ENCODE measurements at places on chromosomes 6 and 20.

DNA sequence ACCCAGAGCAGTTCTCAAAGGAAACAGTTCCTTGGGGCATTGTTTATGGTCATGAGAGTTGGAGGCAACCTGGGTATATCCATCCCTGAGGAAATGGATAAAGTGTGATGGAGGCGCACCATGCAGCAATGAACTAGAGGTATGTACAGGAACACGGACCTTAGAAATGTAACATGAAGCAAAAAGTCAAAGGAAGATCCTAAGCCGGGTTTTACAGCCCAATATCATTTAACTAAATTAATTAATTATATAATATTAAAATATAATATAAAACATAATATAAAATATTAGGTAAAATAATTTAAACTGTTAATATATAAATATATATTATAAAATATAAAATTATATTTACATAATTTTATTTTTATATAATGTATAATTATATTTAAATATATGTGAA is 44.1 kb upstream of the RNF8 start:
- DNase-seq: no peak

GRCh38 chr6:170443151-170443662 is 109.9 kb downstream of the PSMB1 start:
- no peak for DNase-seq

GRCh38 chr6:14276667-14277404 is 159.3 kb downstream of the CD83 start:
- no peak for DNase-seq

DNA sequence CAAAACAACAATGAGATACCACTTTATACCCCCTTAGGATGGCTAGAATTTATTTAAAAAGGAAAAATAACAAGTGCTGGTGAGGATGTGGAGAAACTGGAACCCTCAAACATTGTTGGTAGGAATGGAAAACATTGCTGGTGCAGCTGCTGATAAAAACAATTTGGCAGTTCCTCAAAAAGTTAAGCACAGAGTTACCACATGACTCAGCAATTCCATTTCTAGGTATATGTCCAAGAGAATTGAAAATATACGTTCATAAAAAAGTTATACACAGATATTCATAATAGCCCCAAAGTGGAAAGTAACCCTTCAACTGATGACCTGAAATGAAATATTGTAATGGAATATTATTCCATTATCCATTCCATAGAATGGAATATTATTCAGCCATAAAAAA is 55.0 kb downstream of the CD83 start:
- no peak for DNase-seq

GRCh38 chr20:1171461-1172093 is 13.2 kb downstream of the TMEM74B start:
- no peak for DNase-seq

DNA sequence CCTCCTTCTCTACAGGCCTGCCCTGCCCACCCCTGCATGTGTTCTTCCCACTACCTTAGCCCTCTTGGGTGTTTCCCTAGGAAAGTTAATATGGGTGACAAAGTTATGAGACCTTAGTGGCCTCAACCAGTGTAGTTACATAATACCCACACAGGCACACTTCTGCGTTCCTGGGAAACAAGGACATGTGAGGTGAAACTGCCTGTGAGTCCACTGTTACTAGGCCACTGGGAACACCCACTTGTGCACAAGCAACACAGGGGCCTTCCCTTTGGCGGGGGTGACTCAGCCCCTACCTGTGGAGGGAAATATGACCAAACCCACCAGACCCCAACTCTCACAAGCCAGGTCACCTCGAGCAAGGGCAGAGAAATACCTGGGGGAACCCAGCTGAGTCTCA is 12.8 kb downstream of the PI16 start:
- DNase-seq: no peak

GRCh38 chr6:15997586-15998388 is 131.1 kb upstream of the MYLIP start:
- no peak for DNase-seq

- DNase-seq: no peak
These were observed 82.3 kb upstream of the FRMD1 start for GRCh38 chr6:168161371-168161750.

- no peak for DNase-seq
These were observed 2.1 kb upstream of the DIDO1 start for GRCh38 chr20:62928246-62928939.

DNA sequence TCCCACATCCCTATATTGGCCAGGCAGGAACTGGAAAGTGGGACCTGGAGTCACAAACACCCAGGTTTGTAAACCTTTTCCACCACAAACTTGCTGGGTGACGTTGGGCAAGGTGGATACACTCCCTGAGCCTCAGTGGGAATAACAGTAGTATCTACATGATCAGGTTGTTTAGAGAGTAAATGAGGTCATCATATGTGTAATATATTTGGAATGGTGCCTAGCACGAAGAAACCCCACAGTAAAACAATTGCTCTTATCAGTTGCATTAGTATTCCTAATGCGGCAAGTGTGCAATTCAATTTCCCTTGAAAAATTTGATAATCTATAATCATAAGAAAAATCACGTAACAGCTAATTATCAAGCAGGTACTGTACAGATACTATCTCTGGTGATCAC is 51.9 kb downstream of the HIVEP2 start:
- DNase-seq: no peak

- no peak for DNase-seq
These were observed 535.5 kb upstream of the CITED2 start for GRCh38 chr6:139909992-139910391.

GRCh38 chr6:107806691-107807090 is 17.4 kb downstream of the SCML4 start:
- DNase-seq: no peak

DNA sequence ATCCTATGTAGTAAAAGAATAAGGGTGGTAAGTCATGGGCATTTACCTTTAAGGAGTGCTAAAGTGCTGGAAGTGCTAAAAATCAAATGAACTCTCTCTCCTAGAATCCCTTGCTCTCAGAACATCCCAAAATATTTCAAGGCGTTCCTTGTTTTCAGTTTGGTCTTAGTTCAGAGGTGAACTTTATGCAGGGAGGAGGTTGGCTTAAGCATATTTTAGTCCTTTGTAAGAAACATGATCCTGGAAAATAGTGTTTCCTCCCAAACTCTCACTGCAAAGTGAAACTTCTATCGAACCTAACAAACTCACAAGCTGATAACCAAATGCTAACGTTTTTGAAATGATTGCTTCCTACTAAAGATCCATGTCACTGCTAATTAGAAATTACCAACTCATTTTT is 231.4 kb downstream of the FOXC1 start:
- no peak for DNase-seq

DNA sequence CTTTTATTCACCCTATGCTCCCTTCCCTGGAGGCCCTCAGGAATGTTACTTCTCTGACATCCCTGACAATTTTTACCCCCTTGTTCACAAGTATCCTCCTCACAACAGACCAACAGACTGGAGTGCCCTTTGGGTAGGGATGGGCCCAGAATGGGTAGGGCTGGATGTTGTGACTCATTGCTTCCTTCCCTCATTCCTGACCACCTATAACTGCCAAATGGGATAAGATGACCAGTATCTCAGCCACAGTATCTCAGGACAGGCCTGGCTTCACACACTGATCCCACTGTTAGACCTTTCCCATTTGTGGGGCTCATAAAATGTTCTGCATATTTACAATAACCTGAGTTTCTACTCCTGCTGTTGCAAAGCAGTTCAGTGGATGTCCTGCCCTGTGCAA is 223.0 kb upstream of the LRFN2 start:
- no peak for DNase-seq

DNA sequence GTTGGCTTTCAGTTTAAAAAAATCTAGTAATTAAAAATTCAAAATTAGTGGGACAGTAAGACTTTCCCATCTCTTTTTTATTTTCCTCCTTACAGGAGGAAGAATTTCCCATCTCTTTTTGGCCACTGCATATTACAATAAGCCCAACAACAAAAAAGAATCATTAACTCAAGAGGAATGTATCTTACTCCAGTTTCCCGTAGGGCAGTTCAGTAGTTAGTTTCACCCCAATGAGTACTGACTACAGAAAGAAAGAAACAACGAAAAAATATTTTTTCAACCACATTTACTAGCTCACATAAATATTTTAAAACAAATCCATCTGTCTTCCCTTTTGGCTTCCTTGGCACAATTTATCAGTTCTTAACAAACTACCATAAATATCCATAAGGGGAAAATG is 14.9 kb upstream of the BLOC1S5 start:
- DNase-seq: no peak

DNA sequence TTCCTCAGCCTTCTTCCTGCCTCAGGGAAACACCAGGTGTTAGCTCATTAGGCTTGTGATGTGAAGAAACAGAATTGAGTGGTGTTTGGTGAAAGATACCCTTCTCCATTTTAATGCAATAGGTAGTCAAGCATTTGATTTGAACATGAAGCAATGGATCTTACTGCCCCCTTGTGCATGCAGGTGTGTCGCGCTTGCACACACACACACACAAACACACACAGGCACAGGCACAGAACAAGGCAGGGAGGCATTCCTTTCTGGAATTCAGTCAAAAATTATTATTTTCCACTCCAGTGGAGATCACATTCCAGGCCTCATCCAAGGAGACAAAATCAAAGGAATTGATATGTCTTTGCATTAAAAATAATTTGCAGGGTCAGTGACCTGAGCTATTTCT is 667.0 kb upstream of the MARCKS start:
- DNase-seq: no peak

DNA sequence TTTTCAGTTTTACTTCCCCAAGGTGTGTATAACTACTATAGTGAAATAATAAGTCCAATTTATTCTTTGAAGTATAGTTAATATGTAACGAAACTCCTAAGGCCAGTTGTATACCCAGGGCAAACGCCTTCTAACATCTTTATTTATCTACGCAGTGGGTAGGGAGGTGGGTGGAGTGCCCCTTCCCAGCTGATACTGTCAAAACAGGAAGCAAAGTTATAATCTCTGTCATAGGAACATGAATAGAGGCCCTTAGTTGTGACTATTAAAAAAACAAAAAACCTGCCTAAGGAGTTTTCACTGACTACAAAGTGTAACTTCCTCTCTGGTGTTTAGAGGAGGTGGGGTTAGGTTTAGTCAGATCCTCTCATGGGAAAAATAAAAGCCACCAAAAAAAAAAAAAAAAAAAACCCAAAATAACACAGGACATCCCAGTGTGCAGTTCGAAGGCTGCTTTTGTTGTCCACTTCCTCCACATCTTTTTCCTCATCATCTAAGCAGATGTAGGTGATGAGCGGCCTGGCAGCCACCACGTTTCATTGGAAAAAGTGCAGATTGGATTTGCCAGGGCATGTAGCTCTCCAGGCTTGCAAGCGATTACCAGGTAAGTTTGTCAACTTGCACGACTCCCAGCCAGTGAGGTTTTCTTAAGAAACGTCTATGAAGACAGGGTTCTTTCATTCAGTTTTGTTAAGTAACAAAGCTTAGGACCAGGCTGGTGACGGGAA is 58.7 kb downstream of the UTRN start:
- peak; percentile 37 for DNase-seq

DNA sequence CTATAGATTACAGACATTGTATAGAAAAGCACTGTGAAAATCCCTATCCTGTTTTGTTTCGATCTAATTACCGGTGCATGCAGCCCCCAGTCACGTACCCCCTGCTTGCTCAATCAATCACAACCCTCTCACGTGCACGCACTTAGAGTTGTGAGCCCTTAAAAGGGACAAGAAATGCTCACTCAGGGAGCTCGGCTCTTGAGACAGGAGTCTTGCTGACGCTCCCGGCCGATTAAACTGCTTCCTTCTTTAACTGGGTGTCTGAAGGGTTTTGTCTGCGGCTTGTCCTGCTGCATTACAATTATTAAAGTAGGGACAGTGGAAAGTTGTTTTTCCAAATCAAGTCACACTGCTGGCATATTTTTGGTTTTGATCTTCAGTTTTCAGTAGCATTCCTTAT is 2.6 kb downstream of the TXLNB start:
- no peak for DNase-seq

DNA sequence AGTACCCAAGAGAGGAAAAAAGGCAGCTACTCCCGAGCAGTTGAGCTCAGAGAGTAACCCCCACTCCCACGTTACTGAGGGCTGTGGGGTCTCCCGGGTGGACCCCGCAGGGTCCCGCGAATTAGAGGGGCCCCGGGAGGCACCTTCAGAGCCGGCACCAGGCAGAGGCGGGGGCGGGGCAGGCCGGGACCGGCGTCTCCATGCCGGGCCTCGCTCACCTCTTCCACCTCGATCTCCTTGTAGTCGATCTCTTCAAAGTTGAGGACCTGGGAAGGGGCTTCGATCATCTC is 381 bp downstream of the MAP3K7 start:
- DNase-seq: no peak
